ENCODE measurements at places on chromosomes 7 and 10.

DNA sequence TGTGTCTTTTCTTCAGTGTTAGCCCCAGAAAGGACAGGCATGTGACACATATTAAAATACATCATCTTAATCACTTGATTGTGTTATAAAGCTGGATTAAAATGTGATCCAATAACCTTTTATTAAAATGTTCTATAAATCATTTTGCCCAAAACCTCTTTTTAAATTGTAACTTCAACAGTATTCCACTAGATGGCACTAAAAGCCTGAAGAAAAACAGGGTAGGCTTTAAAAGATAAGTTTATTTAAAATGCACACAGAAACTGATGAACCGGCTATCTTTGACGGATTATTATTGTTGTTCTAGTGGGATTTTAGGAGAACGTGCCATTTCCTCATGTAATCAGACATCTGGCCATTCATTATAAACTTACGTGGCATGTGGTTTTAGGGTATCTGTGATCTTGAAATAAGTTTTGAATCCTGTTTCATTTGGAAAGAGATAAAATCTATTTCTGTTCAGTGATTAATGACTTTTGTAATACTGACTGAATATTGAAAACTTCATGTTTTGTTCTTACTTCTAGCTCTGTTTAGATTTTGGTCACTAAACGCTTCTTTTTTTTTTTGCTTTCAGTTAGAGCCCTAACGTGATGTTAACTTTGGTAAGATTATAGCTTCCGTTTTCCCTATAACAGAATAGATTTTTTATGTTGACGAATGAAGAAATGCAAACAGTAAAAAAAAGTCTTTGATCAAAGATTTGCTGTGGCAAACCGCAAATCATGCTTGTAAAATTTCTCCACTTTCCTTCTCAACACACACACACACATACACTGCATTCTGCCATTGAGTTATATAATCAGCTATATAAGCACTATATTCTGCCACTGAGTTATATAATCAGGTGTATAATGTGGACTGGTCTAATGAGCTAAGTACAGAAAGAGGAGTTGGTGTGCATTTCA lies 13.6 kb downstream of the VPS50 start:
- no peak for DNase-seq

- no peak for DNase-seq
These were observed 93.9 kb downstream of the CCDC3 start for GRCh38 chr10:12907656-12908055.

- no peak for DNase-seq
These were observed 39.3 kb upstream of the CDK6 start for GRCh38 chr7:92875719-92876118.

GRCh38 chr10:103102195-103102594 lies 90.9 kb downstream of the NT5C2 start:
- DNase-seq = no peak

GRCh38 chr7:122132341-122132740 lies 11.7 kb downstream of the AASS start:
- no peak for DNase-seq

DNA sequence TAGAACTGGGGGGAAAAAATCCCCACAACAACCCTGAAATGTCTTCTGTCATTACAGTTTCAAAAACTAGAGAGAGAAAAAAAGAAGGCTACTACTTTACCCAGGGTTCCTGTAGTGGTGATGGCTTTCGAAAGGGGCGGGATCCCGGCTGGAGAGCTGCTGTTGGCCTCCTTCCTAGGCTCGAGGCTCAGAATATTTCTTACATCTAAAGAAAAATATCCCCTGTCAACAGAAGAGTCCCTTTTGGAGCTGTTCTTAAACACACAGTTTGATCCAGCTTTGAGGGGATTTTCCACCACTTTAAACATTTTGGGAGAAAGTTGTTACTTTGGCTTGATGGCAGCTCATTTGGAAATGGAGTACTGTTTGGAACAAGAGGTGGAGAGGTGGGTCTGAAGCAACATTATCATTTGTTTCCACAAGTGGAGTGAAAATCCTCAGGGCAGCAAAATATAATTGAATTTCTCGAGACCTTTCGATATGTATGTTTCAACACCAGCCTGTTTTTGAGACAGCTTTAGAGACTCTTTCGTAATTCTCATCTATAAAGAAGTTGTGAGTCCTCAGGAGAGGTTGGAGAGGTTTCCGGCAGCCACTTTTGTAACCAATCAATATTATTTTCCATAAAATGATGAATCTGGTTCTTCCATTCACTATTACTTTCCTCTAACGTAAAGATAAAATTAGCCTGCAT lies 5.1 kb downstream of the HOXA13 start:
- DNase-seq = no peak

- no peak for DNase-seq
These were observed 109.4 kb upstream of the PDE1C start for GRCh38 chr7:32179567-32179966.

DNA sequence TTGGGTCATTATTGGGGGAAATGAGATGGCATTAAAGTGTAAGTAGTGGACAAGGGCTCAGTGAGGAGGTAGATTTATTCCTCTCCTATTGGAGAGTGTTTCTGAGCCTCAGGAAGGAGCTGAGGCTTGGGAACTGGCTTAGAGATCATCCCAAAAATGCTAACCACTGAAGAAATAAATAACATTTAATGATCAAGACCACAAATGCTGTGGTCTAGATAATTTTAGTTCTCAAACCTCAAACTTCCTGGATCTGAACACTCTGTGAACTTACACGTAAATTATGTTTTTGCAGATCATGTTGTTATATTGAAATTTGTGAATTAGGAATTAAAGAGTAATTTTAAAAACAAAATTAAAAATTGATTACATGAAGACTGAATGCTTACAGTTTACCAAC lies 27.3 kb downstream of the MDFIC start:
- no peak for DNase-seq

DNA sequence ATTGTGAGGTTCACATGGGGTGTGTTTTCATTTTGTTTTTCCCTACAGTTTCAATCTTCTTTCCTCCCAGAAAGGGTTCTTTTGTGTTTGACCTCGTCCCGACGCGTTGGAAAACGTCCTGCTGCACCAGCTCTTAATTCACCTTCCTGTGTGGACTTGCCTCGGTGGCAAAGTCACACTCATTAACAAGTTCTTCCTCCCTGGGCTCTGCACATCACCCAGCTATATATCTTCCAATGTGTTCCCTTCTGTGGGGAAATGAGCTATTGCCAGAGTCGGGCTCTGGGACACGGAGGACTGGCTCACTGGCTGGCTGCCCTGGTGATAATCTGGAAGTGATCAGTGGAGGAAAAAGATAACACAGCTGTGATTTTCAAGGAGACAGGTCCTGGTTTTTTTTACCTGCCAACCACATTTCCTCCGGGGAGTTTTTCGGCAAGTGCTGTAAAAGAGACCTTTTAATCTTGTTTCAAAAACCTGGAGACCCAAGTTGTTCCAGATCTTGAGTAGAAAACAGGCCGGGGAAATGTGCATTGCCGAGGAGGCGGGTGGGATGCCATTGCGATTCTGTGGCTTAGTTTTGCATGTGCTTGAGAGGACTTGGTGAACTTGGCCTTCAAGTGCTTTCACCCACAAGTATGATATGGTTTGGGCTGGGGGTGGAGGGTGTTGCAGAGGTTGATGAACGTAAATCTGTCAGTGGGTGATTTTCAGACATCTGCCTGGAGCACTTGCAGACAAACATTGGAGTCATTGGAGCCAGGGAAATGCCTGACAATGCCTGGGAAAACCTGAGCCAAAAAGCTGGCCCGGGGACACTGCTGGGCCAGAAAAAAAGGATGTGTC lies 96.5 kb upstream of the CREB5 start:
- DNase-seq = no peak

All from WTC11 (cell line).